ENCODE measurements at places on chromosomes 1 and 21.

DNA sequence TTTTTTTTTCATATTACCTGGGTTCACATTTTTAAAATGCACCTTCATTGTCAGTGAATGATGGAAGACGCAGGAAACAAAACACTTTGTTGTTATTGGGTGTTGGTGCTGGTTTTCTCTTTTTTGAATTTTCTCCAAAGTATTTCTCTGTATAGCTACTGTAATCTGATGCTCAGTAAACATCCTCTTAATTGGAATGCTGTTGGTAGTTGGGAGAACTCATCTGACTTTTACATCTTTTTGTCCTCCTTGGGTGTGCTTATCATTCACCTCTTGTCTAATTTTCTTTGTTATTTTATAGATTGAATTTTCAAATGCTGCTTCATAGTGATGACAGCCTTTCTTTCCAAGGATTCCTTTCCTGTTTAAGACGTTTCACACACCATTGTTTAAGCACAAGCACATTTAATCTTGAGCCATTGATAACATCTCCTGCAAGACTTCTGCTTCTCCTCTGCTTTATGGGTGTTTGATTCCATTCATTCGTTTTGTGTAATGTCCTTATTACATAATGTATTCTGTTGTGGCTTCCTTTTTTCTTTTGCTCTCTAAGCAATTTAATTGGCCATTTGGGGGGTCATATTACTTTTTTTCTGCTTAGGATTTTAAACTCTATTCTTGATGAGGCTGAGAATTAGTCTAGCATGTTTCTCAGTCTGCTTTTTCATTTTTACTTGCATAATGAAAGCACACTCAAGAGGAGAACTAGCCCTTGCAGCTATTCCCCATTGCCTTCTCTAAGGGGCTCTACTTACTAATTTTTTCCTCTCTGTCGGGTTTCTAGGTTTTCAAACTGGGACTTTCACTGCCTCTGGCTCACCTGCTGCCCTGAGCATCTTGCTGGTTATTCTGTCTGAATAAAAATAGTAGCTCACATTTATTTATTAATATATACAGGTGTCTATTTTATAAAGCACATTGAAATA is 42.0 kb upstream of the CD34 start:
- DNase-seq: no peak

DNA sequence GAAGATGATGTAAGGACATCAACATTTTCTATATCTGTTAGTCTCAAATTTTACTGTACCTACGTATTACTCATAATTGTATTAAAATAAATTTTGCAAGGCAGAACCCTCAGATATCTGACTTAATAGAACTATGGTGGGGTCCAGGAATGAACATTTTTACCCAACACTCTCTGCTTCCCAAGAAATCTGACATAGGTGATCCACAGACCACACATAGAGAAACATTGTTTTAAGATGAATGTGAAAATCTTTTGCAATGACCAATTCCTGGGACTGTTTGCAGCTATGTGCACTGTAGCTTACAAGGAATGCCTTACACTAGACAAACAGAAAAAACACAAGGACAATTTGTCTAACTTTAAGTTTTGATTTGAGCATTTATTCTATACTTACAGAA is 645.6 kb upstream of the ADGRL2 start:
- DNase-seq: no peak

DNA sequence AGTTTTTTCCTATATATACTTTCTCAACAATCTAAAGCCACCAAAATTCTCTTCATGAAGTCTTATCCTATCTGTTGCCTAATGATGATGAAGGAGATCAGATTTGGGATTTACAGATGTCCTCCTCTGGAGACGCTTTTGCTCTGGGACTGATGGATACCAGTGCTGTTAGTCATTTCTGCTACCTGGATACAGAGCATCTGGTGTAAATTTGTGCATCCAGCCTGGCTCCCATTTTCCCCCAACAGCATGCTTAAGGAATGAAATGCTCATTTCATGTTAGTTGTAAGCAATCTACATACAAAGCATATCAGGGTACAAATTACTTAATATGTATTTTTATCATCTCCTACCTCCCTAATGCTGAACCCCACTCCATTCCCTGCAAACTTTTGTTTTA is 57.7 kb downstream of the HNRNPR start:
- DNase-seq: no peak

- DNase-seq: no peak
Measured at GRCh38 chr1:195495720-195496635, 1112.3 kb downstream of the KCNT2 start.

DNA sequence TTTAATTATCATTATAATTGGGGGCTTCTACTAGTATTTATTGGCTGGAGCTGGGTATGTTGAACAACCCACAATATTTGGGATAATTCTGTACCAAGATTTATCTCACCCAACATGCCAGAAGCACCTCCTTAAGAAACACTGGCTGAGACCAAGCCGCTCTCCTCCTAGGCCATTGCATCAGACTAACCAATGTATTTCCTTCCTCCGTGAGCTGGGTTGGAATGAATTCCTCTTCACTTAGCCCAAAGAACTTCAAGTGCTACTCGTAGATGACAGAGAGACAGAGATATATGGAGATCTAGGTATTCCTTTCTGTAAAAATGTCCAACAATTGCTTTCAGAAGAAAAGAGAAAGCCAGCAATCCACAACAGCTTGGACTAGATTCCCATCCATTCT is 87.2 kb upstream of the ETS2 start:
- DNase-seq: no peak

Measured in SW480 (cell line).